ENCODE measurements at places on chromosomes 1 and 21.

- DNase-seq, result no peak
Measured at GRCh38 chr1:12140515-12141162, 26.2 kb upstream of the TNFRSF1B start.

DNA sequence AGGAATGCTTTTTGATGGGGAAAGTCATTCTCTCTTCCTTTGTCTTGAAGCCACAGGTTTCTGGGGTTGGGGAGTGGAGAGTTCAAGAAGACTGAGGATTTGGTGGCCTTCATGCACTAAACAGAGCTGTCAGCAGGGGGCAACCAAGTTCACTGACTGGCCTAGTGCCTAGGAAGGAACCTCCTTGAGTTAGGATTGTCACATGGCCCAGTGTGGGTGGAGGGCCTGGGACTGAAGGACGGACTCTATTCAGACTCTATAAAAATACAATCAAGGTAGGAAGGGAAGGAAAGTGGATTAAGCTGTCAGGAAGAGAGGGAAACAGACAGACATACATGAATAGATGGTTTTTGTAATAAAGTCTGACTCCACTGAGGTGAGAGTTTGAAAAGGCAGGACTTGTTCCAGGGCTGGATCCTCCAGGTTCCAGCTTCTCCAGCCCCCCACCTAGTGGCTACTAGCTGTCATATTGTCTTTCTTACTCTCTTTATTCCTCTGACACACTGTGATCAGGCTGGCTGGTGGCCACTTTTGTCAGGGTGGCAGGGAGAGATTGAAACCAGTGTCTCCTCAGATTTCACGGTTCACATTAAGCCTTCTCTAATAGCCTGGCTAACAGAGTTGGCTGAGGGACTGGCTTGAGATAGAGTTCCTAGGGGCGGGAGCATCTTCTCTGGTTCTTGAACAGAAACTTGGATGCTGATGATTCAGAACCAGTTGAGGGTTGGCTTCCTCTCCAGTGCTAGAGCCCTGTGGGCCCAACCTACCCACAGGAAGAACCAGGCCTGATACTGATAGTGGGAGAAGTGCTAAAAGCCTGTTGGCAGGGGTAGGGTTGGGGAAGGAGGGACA is 4.1 kb upstream of the SH3BGRL3 start:
- peak; percentile 68 for DNase-seq

DNA sequence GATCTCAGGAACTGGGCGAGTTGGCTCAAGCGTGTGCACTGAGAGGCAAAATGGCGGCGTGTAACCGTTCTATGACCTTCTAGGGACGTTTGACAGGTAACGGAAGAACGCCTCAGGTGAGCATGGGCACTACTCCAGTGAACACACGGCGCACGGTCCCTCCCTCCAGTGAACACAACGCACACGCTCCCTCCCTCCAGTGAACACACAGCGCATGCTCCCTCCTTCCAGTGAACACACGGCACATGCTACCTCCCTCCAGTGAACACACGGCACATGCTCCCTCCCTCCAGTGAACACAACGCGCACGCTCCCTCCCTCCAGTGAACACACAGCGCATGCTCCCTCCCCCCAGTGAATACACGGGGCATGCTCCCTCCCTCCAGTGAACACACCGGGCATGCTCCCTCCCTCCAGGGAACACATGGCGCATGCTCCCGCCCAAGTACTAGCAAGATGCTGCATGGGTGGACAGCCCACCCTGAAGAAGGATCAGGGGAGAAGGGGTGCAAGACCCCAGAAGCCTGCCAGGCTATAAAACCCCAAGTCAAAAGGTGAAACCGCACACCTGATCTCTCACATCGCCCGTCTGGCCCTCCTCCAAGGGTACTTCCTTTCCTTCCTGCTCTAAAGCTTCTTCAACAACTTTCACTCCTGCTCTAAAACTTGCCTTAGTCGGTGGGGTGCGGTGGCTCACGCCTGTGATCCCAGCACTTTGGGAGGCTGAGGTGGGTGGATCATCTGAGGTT is 3.5 kb downstream of the C1orf159 start:
- no peak for DNase-seq

- no peak for DNase-seq
Measured at GRCh38 chr1:107000902-107001301, 55.6 kb upstream of the PRMT6 start.

- no peak for DNase-seq
Measured at GRCh38 chr1:56547977-56548376, 31.4 kb downstream of the PLPP3 start.

DNA sequence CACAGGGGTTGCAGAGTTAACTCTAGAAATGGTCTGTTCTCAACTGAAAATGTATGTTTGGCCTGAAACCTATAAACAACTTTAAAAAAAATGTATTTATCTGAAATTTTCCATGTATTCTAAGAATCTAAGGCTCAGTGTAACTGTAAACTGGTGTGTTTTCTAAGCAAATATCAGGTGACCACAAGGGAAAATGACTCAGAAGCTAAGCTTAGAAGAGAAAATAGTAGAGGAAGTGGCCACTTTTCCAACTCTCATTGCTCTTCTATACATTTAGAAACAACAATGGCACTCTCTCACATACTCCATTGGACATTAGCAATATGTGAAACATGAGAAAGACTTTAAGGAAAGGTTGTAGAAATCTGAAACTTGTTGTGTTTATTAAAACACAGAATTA is 7.5 kb downstream of the TNFSF18 start:
- DNase-seq, result no peak

DNA sequence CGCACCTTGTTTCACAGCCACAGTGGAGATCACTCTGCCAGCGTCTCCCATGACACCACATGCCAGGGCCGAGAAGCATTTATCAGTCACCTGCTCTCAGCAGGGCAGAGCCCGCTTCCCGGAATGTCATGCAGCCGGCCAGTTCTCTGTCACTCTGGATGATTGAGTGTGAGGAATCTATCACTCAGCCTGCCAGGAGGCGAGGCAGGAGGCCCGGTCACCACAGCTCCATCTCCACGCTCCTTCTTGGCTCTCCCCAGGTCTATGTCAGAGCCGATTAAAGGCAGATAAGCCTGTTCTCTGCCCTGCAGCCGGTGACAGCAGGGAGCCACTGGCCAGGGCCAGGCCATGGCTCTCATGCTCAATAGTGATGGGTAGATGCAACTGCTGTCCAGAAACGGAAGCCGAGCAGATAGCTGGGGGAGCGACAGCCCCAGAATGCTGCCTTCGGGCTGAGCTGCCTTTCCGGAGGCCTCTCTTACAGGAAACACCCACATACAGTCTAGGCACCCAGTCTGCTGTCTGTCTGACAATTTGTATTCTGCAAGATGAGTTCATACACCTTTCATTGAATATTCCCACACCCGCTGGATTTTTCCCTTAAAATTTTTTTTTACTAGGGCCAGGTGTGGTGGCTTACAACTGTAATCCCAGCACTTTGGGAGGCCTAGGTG is 64.1 kb downstream of the ACTL8 start:
- no peak for DNase-seq

DNA sequence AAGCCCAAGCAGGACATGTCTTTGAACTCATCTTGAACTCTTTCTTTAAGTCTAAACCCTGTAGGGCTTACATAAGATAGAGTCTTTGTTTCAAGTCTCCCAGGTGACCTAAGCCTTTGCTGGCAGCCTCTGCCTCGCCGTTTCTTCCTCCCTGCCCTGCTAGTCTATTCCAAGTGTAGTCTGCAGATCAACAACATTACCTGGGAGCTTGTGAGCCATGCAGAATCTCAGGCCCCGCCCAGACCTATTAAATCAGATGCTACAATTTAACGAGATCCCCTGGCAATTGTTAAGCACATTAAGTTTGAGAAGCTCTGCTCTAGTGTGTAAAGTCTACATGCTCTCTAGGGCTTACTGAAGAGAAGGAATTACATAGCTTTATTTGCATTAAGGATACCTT is 271.6 kb downstream of the PBX1 start:
- DNase-seq, result no peak

DNA sequence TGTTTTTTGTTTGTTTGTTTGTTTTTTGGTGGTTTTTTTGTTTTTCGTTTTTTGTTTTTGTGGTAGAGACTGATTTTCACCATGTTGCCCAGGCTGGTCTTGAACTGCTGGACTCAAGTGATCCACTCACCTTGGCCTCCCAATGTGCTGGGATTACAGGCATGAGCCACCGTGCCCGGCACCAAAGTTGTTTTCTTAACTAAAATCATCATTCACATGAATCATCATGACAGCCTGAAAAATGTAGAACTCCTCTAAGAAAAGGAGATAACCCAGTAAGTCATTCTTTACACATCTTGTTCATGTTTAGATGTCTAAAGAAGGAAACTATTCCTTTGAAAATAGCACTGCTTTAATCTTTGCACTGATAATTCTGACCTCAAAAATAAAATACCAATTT is 37.5 kb downstream of the DISP1 start:
- DNase-seq, result no peak

DNA sequence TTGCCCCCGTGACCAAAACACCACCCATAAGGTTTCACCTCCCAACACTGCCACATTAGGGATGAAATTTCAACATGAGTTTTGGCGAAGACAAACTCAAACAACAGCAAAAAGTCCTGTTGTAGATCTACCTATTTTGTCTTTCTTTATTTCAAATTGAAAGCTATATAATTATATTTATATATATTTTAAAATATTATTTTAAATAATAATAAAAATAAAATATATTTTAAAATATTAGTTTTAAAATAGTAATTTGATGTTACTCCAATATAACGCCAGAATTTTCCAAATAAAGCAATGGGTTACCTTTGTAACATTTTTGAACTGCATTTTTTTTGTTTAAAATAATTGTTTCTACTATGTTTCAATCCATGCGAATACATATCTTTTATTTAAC is 263.5 kb upstream of the USP25 start:
- DNase-seq, result no peak

DNA sequence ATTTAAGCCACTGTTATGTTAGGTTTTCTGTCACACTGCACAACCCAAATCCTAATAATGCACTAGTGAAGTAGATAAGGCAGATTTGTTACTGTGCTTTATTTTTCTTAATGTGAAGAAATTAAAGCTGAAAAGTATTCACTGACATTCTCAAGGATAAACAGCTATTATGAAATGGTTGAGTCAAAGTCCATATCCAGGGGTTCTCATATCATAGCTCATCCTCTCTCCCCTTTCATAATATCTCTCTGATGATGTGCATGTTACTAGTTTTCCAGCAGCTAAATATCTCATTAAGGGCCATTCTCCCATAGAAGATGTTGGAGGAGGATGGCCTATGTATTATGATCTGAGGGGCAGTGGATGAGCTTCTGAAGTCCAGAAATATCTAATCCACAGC is 53.6 kb upstream of the CCDC190 start:
- no peak for DNase-seq

- no peak for DNase-seq
Measured at GRCh38 chr1:182279724-182280503, 111.7 kb downstream of the GLUL start.

GRCh38 chr1:9629445-9630201 is 21.9 kb upstream of the PIK3CD start:
- DNase-seq, result peak; percentile 55

DNA sequence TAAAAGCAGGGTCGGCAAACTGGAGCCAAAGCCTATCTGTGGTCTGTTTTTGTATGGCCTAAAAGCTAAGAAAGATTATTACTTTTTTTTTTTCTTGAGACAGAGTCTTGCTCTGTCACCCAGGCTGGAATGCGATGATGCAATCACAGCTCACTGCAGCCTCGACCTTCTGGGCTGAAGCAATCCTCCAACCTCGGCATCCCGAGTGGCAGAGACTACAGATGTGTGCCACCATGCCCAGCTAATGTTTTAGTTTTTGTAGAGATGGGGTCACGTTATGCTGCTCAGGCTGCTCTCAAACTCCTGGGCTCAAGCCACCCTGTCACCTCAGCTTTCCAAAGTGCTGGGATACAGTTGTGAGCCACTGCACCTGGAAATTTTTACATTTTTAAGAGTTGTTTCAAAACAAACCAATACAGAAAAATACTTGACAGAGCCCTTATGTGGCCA is 6.5 kb upstream of the GLRX2 start:
- DNase-seq, result no peak

- DNase-seq, result no peak
Measured at GRCh38 chr1:204359474-204360255, at the start of gene PLEKHA6. TSS of gene PLEKHA6 (minus strand) at chr1:204359929. CDS start at chr1:204273727, 86,202 bp downstream.

- DNase-seq, result no peak
Measured at GRCh38 chr1:33360367-33360766, 39.5 kb upstream of the A3GALT2 start.

DNA sequence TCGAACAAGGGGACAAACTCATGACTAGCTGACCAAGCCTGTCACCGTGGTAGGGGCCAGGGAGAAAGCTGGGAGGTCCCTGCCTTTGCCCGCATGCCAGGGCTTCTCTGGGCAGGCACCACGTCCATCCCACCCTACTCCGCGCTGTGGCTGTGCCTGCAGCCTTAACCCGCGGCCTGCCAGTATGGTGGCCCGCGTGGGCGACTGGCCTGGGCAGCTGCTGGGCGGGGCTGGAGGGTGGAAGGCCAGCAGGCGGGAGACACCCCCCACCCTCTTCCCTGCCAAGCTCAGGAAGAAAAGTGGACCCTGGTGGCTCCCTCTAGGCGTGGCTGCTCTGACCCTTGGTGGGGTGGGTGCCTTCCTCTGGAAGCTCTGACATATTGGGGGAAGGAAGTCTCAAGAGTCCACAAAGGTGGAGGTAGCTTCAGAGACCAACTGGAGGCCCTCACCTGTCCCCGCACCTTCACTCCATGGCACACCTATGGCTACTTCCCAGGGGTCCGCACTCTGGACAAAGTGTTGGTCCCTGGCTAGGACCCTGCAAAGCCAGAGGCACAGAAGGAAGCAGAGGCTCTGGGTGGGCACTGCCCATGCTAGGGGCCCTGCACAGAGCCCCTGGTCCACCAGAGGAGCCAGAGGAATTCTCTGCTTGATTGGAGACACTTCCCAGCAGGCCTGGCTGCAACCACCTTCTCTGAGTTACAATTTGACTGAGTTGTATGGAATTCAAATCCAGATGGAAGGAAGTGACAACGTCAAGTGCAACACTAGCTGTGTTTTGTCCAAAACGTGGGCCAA is 3.3 kb upstream of the SKI start:
- no peak for DNase-seq

DNA sequence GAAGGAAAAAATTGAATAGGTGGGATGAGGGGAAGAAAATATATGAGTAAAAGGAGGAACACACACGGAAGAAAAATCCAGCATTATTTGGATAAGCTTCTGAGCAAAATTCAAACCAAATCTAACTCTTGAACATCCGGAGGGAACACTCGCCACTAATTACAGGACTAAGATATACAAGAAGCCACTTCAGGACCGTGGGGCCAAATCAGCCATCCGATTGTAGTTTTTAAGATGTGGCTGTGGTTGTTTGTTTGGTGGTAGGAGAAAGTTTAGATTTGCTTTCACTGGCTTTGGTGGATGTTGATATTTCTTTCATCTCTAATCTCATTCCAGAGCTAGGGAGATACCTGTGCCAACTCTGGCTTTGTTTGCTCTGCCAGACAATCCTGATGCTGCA is 43.7 kb upstream of the ADAMTS1 start:
- DNase-seq, result no peak

DNA sequence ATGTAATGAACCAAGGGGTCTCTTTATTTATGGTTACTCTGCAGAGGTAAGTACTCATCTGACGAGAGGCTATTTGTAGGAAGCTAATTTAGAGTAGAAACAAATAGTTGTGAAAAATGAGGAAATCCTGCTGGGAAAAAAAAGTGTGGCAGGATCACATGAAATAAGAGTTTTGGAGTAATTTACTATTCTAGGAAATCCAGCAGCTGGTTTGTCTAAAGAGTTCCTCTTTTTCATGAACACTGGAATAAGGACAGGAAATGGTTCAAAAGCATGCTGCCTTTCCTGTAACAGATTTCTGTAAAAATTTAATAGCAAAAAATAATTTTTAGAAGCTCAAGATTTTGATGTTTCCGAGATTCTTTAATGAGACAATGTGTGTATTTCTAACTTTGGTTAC is 177.3 kb downstream of the CHRM3 start:
- DNase-seq, result no peak

All from T follicular helper cell (primary cell).